RPMI7951 (cell line): ENCODE measurements at places on chromosomes 3 and 15.

GRCh38 chr3:34212175-34212574 is 413.7 kb downstream of the PDCD6IP start:
- no peak for DNase-seq

DNA sequence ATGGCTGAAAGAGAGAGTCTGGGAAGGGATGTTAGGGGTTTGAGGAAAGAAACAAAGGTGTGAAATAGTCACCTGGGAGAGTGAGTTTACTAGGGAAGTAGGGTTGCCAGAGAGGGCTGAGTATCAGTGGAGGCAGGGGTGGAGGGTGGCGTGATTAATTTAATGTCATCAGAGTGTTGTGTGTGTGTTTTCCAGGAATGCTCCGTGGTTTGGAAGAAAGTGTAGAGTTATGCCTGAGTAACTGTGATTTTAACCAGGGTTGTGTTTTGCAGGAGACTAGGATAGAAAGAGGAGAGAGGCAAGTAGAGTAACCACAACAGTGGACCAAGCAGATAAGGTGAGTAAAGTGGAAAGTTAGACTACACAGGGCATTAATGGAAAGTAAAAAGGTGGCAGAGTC is 27.2 kb downstream of the PLD1 start:
- DNase-seq = no peak

GRCh38 chr3:187943677-187944389 is 198.6 kb upstream of the BCL6 start:
- no peak for DNase-seq

- DNase-seq = no peak
Observed at GRCh38 chr3:177946497-177946896, 589.7 kb upstream of the KCNMB2 start.

DNA sequence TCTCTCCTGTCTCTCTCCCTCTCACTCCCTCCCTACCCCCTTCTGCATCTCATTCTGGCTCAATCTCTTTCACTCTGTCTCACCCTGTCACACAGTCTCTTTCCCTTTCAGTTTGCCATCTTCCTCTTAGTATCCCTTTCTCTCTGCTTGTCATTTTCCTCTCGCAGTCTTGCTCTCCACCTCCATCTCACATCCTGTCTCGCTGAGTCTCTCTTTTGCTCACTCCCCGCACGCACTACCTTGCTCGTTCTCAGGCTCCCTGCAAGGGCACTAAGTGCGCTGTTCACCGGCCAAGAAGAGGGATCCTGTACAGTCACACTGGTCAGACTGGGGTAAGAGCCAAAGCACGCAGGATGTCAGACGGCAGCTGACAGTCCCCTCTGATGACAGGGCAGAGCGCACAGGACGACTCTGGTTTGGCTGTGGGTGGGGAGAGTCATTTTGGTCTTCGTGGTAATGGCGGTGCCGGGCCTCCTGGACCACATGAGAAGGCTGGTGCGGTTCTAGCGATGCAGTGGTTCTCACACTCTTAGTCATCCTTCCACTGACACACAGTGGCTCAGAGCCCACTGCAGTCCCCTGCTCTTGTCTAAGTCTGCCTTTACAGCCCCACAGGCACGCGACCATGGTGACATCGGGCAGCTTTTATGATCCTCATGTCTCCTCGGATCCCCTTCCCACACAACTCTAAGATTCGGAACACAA is 356.8 kb downstream of the FOXP1 start:
- peak; percentile 87 for DNase-seq

GRCh38 chr3:83890039-83890762 is 1068.6 kb upstream of the CADM2 start:
- DNase-seq = no peak

- DNase-seq = no peak
Observed at GRCh38 chr15:50150349-50150748, 31.3 kb upstream of the ATP8B4 start.

- no peak for DNase-seq
Observed at GRCh38 chr15:89628806-89629715, 26.2 kb downstream of the KIF7 start.

GRCh38 chr3:162168715-162169114 is 672.1 kb downstream of the OTOL1 start:
- no peak for DNase-seq

DNA sequence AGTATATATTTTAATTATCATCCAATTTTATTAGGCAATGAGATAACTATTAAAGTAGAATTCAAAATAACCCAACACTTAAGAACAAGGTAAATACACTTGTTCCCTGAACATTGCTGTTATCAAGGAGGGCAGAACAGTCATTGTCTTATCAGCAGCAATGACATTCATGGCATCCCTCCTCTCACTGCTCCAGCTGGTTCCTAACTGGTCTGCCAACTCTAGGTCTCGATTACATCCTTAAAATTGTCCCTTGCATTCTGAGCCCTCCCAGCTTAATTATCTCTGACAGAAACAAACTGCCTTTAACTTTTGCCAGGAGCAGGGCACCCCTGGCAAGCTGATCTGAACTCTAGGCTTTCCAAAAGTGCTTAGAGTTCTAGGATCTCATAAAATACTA is 14.0 kb upstream of the DYNC1LI1 start:
- DNase-seq = no peak

GRCh38 chr3:36944641-36945270 is at the start of gene TRANK1:
Gene TRANK1 (minus strand): TSS chr3:36945054. CDS start chr3:36944809, 245 bp downstream.
- peak; percentile 26 for DNase-seq

- DNase-seq = no peak
Observed at GRCh38 chr3:196997311-196997710, 28.7 kb upstream of the PIGZ start.

DNA sequence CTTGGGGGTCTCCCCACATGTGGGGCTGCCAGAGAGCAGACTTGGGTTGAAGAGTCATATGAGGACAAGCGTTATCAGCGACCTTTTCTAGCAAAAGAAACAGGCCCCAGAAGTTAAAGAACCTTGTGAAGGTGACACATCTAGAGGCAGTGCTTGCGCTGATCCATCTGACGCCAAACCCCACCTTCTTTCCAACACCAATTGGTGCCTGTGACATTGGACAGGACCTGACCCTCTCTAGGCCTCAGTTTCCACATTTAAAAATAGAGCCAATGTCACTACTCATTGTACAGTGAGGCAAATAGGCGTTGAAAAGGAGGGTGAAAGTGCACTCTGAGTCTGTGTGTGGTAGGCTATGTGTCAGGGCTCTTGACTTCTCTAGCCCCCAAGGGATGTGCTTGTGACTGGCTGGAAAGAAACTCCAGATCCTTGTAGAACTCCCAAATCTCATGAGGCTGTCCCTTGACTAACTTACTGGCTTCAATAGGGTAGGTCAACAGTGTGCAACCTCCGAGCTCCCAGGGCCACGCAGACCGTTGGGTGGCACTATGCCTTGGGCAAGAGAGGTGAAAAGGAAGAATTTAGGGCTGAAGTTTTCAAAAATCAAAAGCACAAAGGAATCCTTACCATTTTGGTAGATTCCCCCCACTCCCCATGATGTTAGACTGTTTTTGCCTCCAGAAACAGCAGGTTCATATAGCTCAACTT is 666 bp upstream of the FAM219B start:
- DNase-seq = peak; percentile 53

DNA sequence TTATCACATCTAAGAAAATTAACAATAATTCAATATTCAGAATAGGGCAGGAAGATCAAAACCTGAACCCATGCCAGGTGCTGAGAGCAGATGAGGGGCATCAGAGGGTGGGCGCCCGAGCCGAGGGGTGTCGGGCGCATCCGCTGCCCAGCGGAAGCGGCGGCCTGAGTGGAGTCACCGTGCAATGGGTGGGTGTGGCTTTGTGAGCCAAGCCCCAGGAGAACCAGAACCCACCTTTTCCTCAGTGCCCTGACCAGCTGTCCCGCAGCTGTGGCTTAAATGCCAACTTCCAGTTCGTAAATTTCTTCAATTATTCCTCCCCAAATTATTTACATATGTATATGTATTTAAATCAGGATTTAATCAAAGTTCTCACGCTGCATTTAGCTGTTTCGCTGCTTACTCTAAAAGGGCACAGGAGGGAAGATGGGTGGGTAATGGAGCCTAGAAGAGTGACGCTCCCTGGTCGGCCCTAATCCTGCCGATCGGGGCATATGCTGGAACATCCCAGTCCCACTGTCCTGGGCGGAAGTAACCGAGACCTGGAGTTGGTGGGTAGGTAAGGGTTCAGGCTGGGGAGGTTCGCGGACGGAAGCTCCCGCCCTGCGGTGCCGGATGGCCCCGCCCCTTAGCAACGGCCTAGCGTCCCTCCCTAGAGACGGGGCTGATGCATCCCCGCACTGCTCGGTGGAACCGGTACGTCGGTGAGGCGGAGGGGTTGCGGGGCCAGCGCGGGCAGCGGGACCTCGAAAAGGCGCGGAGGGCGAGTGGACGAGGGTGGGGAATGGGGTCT is 1.3 kb downstream of the DNAH1 start:
- DNase-seq = no peak

GRCh38 chr3:85081191-85081906 is 122.6 kb downstream of the CADM2 start:
- DNase-seq = no peak

- DNase-seq = peak; percentile 9
Observed at GRCh38 chr3:173398111-173398479, 551 bp downstream of the NLGN1 start.

DNA sequence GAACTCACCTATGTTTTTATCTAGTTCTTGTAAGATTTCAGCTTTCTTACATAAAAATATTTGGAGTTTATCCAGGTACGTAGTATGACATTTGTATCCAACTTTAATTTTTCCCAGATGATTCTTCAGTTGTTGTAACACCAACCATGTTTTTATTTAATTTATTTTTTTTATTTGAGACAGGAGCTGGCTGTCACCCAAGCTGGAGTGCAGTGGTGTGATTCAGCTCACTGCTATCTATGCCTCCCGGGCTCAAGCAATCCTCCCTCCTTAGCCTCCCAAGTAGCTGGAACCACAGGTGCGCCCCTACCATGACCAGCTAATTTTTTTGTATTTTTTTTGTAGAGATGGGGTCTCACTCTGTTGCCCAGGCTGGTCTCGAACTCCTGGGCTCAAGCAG is 6.6 kb downstream of the XYLB start:
- DNase-seq = peak; percentile 68
